Stimulated activated CD8-positive, alpha-beta memory T cell treated with anti-CD3 and anti-CD28 coated beads, Interleukin-7, amount 100 ng/mL, for 1 hour (primary cell): ENCODE measurements at places on chromosomes 4 and X.

- no peak for DNase-seq
These were observed 726.5 kb downstream of the FAM133A start for GRCh38 chrX:94400488-94400887.

DNA sequence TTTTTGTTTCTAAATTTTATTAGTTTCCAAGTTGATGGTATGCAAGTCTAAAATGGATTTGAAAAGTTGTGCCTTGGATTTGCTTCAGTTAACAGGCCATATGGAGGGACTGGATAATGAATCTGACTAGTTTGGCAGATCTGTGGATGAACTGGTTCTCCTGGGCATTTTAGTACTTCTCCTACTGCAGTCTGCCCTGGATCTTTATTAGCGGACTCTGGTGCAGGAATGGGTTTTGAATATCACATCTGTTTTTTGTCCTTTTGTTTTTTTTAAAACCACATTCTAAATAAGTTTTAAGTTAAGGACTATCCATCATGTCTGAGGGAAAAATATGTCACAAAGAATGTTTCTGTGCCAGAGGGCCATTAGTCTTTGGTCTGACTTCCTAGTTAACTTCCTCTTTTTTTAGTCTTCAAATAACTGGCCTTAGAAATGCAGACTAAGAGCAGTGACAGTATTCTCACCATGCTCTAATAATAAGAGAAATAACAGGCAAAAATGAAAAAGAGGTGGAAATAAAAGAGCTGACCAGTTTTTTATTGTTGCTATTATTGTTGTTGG is 13.9 kb upstream of the DCK start:
- no peak for DNase-seq

DNA sequence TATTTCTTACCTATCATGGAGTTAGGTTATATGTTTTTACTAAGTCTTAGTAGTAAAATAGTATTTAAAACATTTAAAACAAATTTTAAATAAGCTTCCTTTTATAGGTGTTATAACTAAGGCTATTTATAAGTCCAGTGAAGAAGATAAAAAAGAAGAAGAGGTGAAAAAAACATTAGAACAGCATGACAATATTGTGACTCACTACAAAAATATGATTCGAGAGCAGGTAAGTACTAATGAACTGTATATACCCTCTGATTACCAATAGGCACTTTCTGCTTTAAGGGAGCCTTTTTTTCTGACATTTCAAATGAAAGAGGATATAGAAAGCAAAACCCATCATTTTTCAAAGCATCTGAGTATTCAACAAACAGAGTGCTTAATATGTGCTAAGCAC is 76.6 kb downstream of the USO1 start:
- DNase-seq: no peak

GRCh38 chrX:134374910-134375309 is 85.1 kb upstream of the HPRT1 start:
- DNase-seq: no peak

- no peak for DNase-seq
These were observed 93.3 kb downstream of the GRIA3 start for GRCh38 chrX:123277347-123277746.

DNA sequence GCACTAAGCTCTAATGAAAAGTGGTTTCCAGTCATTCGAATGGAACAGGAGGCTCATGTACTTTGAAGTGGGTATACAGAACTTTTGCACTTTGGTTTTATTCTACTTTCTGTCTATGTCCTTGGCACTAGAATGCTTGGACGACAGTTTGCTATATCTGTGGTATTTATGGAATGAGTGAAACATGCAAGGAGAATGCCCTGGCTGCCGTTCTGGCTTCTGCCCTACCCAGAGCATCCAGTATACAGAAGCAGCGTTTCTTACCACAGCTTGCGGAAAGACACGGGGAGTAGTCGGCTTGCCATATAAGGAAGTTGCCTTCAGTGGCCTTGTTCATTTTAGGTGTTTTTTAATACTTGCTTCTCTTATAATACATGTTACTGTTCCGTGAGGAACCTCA is 98.0 kb downstream of the TBL1X start:
- DNase-seq: no peak

DNA sequence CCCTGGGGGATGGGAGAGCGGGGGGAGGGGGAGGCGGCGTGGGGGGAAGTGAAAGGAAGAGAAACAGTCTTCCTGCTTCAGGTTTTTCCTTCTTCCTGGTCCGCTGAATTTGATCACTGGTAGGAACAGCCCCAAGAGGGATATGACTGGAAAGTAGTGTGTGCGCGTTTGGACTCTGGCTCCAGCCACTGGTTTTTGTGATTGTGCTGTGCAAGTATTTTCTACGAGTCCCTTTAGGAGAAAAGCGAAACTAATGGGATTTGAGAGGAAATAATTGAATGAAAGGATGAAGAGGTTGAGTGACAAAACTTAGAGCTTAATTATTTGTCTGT is 836 bp downstream of the PRRG1 start:
- no peak for DNase-seq

DNA sequence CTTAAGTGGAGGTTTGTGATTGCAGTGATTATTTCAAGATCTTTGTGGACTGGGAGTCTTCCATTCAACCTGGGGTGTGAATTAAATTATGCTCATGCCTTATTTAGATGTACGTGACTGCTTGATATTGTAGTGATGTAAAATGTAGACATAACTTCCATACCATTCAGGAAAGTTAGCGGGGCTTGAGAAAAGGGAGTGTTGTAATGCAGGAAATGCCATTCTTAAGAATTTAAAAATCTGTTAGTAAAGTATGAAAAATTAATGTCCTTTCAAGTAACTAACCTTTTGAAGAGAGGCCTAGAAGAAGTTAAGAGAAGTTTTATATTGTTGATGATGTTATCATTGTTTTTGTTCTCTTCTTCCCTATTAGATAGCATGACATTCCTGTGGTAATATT is 318.2 kb downstream of the CCSER1 start:
- no peak for DNase-seq

DNA sequence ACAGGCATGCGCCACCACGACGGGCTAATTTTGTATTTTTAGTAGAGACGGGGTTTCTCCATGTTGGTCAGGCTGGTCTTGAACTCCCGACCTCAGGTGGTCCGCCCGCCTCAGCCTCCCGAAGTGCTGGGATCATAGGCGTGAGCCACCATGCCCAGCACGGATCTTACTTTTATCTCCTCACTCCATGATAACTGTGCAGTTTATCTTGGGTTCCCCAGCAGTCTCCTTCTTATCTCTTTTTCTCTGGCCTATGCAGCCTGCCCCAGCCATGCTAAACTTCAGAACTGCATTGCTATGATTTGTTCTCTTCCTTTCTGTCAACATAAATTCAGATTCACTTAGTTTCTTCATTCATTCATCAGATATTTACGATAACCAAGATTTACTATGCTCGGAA is 22.4 kb downstream of the PAGE1 start:
- DNase-seq: no peak

DNA sequence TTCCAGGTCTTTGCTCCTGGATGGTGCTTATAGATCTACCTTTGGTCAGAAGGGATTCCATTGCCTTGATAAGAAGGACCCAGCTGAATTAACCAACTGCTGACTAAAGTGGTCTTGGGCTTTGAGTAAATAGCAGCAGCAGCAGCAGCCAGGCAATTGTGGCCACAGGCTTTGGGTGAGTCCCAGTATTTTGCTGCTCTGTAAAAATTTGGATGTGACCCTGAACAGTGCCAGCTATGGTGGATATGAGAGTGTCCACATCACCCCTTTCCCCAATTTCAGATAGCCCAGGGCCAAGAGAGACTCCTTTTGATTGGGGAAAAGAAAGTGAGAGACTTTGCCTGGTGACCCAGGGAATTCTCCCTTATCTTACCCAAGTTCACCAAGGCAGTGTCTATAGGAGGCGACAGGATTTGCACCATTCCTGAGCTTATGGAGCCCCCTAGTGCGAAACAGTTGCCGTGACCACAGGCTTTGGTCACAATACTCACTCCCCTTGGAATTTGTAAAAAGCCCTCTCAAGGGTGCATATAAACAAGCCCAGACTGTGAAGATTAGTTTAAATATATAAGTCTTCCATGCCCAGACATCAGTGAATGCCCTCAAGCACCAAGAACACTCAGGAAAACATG is 518.0 kb downstream of the TMA16 start:
- no peak for DNase-seq

GRCh38 chr4:177987896-177988295 is 545.7 kb upstream of the AGA start:
- DNase-seq: no peak

DNA sequence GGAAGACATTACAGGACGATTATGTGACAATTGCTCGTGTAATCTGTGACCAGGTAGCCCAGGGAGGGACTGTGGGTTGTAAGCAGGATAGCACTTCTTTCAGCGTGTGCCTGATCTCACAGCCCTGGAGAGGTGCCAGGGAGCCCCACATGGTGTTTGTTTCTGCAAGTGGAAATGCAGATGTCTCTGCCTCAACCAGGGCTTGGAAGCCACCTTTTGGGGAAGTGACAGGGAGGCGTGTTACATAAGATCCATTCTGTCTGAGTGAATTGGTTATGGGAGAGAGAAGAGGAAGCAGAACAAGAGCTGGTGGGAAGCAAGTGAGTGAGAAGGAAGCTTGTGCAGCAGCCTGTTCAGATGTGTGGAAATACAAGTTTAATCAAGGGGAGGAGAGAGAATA is 104.5 kb upstream of the GATB start:
- no peak for DNase-seq

- DNase-seq: no peak
These were observed 5.2 kb downstream of the TRIM2 start for GRCh38 chr4:153209410-153209809.

- no peak for DNase-seq
These were observed 150.2 kb downstream of the C4orf33 start for GRCh38 chr4:129246145-129246544.

- no peak for DNase-seq
These were observed 30.0 kb downstream of the SHROOM2 start for GRCh38 chrX:9816084-9816700.

DNA sequence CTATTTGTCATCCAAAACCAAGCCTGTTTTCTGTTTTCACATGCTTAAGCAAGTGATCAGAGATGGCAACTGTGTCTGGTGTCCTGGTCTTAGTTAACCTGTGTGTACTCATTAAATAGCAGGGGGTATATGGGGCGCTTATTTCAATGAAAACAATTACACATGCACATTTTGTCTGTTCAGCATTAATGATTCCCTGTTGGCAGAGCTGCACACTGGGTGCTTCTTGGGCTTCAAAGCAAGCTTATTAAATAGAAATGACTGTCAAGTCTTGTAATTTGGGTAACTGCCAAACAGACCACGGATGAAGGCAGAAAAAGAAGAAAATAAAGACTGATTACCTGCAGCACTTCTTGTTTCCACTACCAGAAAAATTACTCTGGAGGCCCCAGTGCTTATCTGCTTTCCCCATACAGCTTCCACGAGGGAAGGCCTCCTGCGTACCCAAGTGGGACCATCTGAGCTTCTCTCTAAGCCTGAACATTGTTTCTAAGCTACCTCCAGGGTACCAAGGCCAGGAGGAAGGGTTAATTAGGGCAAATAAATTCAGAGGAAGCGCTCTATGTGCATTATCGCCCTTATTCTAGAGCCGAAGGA is 107.2 kb upstream of the TBL1X start:
- no peak for DNase-seq

DNA sequence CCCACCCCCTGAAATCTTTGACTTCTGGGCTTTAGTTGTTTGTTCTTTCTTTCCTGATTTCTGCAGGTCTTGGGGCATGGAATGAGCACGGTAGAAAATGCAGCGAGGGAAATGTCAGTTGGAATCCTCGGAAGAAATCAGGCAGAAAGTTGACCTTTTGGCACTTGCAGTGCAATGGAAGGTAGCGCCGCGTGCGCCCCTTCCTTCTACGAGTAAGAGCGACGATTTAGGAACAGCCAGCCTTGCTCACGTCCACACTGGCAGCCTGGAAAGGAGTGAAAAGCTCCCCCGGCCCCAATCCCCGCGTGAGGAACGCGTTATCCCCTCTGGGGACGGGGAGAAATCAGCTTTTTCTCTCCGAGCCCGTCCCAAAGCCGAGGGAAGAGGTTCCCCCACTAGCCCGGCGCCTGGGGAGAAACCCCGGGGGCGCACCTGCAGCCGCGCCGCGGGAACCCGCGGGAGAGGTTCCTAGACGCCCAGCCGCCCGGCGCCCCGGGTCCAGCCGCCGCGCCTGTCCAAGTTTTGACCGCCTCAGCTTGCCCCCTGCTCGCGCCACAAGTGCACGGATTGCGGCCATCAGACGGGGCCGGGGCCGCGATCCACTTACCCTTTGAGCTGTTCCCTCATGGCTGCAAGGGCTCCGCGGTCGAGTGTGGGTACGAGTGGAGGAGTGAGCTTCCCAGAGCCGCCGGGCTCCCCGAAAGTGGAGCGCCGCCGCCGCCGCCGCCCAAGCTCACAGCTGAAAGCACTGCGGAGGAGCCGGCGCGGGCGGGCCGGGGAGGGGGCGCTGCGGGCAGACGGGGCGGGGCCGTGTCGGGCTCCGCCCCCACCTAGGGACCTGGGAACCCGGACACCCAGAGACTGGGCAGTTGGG is 194.6 kb upstream of the FTHL17 start:
- DNase-seq: no peak

GRCh38 chr4:176137631-176138030 is 57.8 kb downstream of the SPATA4 start:
- DNase-seq: no peak

DNA sequence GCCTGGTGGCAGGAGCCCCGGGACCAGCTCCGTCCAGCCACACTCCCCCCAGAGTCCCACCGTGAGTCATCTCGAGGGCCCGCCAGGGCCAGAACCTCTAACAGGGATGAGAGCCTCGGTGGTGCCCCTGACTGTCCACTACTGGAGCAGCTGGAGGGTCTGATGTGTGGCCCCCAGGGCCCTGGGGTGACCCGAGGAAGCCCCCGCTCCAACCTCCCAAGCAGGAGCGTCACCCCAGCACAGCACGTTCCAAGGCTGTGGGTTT is 135.9 kb upstream of the NKX1-1 start:
- no peak for DNase-seq

DNA sequence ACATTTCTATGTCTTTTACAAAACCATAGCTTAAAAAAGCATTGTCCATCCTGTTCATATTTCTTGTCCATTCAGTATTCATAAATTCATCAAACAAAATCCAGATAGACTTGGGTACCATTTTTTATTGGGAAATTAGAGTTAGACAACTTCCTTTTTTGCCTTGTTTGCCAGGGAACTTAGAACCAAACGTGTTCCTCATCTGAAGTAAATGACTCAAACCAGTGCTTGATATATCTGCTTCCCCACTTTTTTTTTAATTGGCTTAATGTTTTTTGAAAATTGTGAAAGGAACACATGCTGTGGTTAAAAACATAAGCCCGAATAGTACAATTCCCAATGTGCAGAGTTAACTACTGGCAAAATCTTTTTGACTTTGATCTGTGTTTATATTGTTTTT is 44.2 kb downstream of the DLG3 start:
- no peak for DNase-seq

DNA sequence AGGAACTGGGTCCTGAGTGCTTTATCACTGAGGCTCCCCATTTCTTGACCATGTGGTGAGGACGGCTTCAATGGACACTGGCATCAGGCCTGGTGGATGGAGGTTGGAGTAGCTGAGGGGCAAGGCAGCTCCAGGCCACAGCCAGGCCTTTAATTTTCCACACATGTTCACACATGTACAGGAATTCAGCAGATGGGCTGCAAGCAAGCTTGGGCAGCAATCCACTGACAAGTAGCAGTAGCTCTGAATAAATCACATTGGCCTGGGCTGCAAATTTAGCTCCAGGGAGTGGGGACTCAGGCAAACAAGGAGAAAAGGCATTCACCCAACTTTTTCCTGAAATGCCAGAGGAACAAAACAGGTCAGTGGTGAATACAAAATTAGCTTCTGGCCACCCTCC is 107.8 kb upstream of the SCML1 start:
- DNase-seq: no peak
